Right forelimb (tissue), 1 donor: ENCODE measurements at places on chromosomes 1 and 21.

GRCh38 chr1:88877382-88877825 lies 14.0 kb downstream of the GTF2B start:
- DNase-seq, result no peak

GRCh38 chr1:109162626-109163025 lies 48.7 kb downstream of the ELAPOR1 start:
- DNase-seq, result no peak

GRCh38 chr1:113943028-113943811 lies 14.1 kb downstream of the HIPK1 start:
- DNase-seq, result no peak

DNA sequence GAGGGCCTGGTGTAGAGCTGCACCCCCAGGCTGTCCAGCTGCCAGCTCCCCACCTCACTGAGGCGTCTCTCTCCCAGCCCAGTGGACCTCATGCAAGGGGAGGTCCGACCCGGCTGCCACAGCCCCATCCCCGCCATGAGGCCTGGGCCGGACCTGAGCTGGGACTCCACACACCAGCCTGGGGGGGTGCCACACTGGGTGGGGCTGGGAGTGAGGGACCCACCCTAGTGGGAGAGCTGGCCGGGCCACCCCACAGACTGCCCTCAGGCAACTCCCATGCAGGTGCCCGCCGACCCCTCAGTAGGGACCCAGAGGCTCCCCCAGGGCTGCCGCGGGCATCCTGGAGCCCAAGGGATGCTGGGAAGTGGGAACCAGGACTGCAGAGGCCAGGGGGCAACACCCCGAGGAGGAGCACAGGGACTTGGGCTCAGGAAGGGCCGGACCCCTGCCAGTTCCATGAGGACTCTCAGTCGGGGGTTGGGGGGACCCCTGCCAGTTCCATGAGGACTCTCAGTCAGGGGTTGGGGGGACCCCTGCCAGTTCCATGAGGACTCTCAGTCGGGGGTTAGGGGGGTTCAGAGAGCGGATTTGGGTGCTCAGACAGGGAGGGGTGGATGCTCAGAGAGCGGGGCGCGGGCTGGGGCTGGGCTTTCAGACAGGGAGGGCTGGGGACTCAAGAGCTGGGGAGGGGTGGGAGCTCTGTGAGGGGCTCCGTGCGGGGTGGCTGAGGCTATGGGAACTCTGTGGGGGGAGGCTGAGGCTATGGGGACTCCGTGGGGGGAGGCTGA lies 1.2 kb upstream of the RNF223 start:
- DNase-seq, result no peak

DNA sequence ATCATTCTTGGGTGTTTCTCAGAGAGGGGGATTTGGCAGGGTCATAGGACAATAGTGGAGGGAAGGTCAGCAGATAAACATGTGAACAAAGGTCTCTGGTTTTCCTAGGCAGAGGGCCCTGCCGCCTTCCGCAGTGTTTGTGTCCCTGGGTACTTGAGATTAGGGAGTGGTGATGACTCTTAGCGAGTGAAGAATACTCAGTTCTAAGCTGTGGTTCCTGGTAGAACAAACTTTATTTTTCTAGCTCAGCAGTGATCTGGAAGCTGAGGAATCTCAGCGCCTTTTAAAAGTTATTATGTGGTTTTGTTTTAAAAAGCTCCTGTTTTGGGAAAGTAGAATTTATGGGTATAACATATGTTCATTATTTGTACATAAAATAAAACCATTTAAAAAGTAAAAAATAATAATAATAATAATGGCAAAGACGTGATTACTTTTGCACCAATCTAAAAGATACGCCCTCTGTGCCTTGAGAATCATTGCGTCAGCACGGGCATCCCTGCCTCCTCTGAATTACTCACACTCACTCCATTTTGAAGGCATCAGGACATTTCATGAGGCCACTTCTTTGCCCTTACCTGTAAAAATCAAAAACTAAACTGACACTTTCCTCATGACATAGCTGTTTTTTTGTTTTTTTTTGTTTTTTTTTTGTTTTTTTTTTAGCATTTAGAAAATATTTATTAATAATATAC lies 29.7 kb upstream of the TNFRSF1B start:
- DNase-seq, result no peak
